Uterus (tissue), 4 donors: ENCODE measurements at places on chromosomes 1 and 21.

DNA sequence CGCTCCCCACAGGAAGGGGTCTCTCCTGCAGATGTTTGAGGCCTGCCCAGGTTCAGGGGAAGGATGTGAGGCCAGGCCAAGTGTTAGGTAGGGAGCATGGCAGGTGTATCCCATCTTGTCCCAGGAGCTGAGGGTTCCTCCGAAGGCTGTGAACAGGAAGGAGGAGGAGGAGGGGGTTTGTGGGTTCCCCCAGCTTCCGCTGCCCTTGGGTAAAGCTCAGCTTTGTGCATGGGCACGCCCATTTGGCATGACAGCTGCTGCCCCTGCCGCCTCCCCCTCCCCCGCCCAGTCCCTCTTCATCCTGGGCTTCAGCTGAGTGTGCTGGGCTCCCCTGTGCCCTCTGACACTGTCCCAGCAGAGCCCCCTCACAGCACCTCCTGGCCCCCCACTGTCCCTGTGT lies 25.5 kb downstream of the TNFRSF8 start:
- DNase-seq: no peak

DNA sequence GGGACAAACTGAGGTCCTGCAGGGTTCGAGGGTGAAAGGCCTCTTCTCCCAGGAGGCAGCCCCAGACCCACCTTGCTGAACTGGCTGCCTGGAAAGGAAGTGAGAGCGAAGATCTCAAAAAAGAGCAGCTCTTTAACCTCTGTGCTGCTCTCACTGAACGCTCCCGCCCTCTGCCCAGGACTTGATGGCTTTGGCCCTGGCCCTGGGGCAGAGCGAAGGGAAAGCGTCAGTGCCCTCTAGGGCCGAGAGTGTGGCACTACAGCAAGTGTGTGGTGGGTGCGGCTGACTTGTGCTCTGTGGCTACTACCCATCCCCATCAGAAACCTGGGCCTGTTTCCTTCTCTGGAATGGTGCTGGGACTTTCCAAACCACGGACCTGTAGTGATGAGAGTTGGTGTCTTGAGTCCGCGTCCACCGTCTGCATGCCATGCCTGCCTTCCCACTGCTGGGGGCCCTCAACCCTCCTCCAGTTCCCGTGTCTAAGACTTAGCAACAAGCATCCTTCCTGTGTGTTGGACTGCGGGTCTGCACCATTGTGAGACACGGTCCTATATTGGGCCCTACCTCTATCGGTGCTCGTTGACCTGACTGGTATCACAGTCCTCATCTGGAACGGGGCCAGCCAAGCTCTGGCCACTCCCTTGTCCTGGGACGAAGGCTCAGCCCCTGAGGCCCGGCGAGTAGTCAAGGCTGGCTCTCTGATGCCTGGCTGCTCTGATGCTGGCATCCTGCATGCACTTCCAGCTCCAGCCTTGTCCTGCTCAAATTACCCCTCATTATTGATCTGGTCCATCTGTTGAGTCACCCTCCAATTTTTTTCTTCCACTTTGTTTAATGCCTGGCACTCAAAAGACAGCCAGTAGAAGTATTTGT lies 180.3 kb downstream of the DISC1 start:
- DNase-seq: no peak

DNA sequence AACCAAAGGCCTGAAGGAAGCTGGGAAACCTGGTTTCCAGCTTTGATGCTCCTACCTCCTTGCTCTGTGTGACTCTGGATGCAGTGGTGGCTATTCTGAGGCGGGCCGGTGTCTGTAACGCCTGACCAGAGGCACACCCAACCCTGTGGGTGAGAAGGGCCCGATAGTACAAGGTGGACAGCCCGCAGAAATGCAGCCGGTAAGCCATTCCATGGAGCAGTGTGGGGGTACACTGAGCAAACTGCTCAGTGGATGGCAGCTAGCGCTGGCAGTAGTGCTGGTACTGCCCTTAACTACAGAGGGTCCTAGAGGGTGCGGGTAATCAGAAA lies 36.0 kb downstream of the AHDC1 start:
- no peak for DNase-seq

- no peak for DNase-seq
Observed at GRCh38 chr1:67740543-67740942, 55.5 kb downstream of the GADD45A start.

- DNase-seq: no peak
Observed at GRCh38 chr1:15620155-15620545, 2.9 kb downstream of the DDI2 start.

DNA sequence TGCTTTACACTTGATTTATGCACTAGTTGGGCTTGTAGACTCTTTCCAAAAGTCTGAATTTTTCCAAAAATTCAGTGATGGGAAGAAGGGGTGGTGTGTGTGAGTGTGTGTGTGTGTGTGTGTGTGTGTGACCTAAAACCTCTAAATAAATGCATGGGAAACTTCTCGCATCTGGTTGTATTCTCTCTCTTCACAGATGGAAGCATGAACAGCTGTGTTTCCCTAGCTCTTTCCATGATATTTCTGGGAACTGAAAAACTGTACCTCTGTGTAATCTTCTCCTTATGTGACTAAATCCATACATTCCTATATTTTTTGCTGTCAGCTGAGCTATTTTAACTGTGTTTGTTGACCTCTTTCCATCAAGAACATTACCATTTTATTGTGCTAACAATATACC lies 26.2 kb upstream of the CYYR1 start:
- DNase-seq: no peak

DNA sequence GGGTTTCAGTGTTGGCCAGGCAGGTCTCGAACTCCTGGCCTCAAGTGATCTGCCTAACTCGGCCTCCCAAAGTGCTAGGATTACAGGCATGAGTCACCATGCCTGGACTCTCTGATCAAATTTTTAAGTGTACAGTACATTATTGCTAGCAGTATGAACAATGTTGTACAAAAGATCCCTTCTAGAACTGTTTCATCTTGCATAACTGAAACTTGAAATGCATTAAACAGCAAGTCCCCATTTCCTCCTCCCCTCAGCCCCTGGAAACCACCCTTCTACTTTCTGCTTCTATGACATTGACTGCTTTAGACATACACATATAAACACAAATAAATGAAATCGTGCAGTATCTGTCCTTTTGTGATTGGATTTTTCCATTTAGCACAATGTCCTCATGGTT lies 463.4 kb downstream of the PTPRC start:
- DNase-seq: no peak
